Tibial nerve (tissue), 4 donors: ENCODE measurements at places on chromosomes 3 and 15. TPM values are rescaled to one million over a fixed set of nuclear protein-coding genes. Genes with fewer than 3 reads are reported as not detected.

The HHATL gene
- total RNA-seq = not detected

The PLA1A gene
- total RNA-seq = 3.9 TPM

The SPTBN5 gene
- 16.5 TPM for total RNA-seq

The SPINK8 gene
- total RNA-seq = not detected

The TMEM207 gene
- not detected for total RNA-seq

The CLDN1 gene
- total RNA-seq = 74.7 TPM

The ENTPD3 gene
- 0.42 TPM for total RNA-seq

The BNC1 gene
- total RNA-seq = not detected

DNA sequence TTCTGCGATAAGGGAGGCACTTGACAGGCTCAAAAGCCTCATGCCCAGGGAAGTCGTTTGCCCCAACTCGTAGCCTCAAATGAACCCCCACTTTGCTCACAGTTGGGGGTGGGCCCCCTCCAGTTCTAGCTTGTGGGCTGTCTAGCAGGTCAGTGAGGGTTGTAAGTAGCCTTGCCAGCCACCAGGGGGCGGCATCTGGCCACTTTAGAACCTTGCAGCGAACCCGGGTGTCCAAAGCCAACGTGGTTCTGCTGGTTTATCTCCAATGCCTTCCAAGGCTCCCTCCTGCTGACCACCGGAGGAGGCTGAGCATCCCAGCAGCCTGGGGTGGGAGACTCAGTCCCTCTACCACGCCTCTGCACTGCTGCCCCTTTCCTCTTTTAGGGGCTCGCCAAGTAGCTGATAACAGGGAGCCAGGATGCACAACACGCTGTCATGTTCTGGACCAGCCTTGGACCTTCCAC is 9.2 kb upstream of the RBSN start:
- no peak overlapping the region for H3K4me3 ChIP-seq
- no peaks in the 10 kb centered on the region for H3K27me3 ChIP-seq
- no peaks in the 10 kb centered on the region for H3K36me3 ChIP-seq
- DNase-seq = no peak
- H3K27ac ChIP-seq = no peak overlapping the region
- no peaks in the 10 kb centered on the region for H3K4me1 ChIP-seq

GRCh38 chr3:111605493-111605892 is 10.3 kb upstream of the ZBED2 start:
- H3K4me3 ChIP-seq = no peak overlapping the region
- H3K36me3 ChIP-seq = no peaks in the 10 kb centered on the region
- no peaks in the 10 kb centered on the region for H3K27me3 ChIP-seq
- DNase-seq = no peak
- no peaks in the 10 kb centered on the region for H3K4me1 ChIP-seq
- H3K27ac ChIP-seq = no peak overlapping the region

- H3K27ac ChIP-seq = no peak overlapping the region
- no peak for DNase-seq
- no peak overlapping the region for H3K4me3 ChIP-seq
- no peaks in the 10 kb centered on the region for H3K27me3 ChIP-seq
- H3K36me3 ChIP-seq = no peaks in the 10 kb centered on the region
Measured at GRCh38 chr15:60340207-60340921, 57.4 kb downstream of the ANXA2 start.

DNA sequence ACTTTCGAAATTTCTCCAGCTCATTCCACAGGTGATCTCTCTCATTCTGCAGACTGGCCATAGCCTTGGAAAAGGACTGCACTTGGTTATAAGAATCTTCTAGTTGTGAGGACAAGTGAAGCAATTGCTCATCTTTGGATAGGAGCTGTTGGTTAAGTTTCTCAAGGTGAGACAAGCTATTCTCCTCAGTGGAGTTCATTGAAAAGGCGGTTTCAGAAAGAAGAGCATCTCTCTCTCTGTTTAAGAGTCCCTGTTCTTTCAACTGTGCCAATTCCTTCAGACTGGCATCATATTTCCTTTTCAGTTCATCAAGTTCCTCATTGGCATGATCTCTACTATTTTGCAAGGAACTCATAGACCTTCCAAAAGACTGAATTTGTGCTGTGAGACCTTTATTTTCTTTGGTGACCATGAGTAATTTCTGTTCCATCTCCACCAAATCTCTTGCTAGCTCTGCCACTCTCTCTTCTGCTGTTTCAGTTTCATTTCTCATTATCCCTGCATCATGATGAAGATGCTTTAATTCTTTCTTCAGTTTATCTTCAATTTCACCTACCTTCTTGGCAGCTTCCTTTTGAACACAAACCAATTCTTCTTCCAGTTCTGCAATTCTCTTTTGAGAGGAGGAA is 30.2 kb upstream of the HCLS1 start:
- no peaks in the 10 kb centered on the region for H3K27me3 ChIP-seq
- no peaks in the 10 kb centered on the region for H3K36me3 ChIP-seq
- H3K4me1 ChIP-seq = peaks cover 1% of the 10 kb centered on the region
- no peak overlapping the region for H3K27ac ChIP-seq

GRCh38 chr3:29693863-29694262 is 413.0 kb downstream of the RBMS3 start:
- H3K36me3 ChIP-seq = no peaks in the 10 kb centered on the region
- H3K4me1 ChIP-seq = no peaks in the 10 kb centered on the region
- DNase-seq = no peak
- peak overlapping the region; percentile 82 for H3K27ac ChIP-seq

GRCh38 chr3:77513542-77513941 is 473.6 kb downstream of the ROBO2 start:
- no peaks in the 10 kb centered on the region for H3K27me3 ChIP-seq
- no peaks in the 10 kb centered on the region for H3K36me3 ChIP-seq
- H3K4me1 ChIP-seq = no peaks in the 10 kb centered on the region

DNA sequence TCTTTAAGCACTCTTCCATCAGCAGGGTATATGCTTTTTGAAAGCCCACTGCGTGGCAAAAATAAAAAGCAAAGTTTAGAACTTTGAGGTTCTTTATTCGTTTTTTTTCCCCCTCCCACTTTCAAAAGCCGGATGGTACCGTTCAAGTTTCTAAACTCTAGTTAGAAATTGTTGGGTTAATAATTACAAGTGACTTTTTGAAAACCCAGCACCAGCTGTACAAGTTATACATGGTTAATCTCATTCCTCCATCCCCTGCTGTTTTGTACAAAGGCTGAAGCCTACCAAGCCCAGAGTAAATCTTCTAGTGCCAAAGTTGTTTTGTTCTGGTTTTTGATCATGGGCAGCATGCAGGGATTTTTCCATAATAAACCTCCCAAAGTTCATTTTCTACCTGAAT is 48.6 kb downstream of the WDR72 start:
- DNase-seq = no peak
- H3K36me3 ChIP-seq = no peaks in the 10 kb centered on the region
- H3K4me3 ChIP-seq = no peak overlapping the region
- no peaks in the 10 kb centered on the region for H3K27me3 ChIP-seq
- no peaks in the 10 kb centered on the region for H3K4me1 ChIP-seq

- no peak overlapping the region for H3K27ac ChIP-seq
- H3K36me3 ChIP-seq = no peaks in the 10 kb centered on the region
- H3K4me3 ChIP-seq = no peak overlapping the region
- no peaks in the 10 kb centered on the region for H3K4me1 ChIP-seq
- DNase-seq = no peak
Measured at GRCh38 chr3:175410251-175410650, 551.1 kb downstream of the NAALADL2 start.

GRCh38 chr15:85047271-85047948 is 65.8 kb downstream of the PDE8A start:
- no peaks in the 10 kb centered on the region for H3K27me3 ChIP-seq
- peak overlapping the region; percentile 28 for H3K27ac ChIP-seq
- no peak for DNase-seq
- H3K36me3 ChIP-seq = no peaks in the 10 kb centered on the region
- H3K4me1 ChIP-seq = peaks cover 11% of the 10 kb centered on the region

DNA sequence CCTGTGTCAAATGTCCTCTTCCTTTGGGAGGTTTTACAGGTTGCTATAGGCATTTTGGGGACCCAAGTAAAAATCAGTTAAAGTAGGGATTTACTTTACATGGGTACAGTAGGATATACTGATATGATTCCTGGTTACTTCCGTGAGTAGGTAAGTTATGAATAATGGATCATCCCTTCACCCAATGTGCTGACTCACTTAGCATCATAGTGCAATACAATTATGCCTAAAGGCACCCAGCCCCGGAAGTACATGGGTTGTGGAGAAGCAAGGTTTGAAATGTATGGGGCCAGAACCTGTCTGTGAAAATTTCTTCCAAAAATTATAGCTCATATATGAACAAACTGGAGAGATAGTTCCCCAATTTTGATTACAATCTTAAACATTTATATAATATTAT is 64.0 kb downstream of the GLB1 start:
- no peaks in the 10 kb centered on the region for H3K4me1 ChIP-seq
- no peak overlapping the region for H3K27ac ChIP-seq
- H3K27me3 ChIP-seq = no peaks in the 10 kb centered on the region
- no peak for DNase-seq
- H3K4me3 ChIP-seq = no peak overlapping the region

DNA sequence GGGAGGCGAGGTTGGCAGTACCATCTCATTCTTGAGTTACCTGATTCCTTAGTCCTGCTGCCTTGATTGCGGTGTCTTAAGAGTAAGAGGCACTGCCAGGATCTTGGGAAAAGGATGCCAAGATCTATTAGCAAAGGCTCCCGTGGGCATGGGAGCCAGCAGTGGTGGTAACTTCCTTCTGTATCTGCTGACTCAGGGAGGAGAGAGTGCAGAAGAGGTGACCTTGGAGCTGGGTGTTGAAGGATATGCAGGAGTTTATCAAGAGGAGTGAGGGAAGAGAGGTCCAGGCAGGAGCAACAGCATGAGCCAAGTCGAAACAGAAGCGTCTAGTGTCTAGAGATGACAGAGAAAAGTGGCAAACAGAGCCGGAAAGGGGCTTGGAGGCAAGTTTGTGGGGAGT is 4.5 kb downstream of the MESP2 start:
- no peak overlapping the region for H3K4me3 ChIP-seq
- peaks cover 11% of the 10 kb centered on the region for H3K36me3 ChIP-seq
- peaks cover 11% of the 10 kb centered on the region for H3K4me1 ChIP-seq
- H3K27ac ChIP-seq = no peak overlapping the region

- no peaks in the 10 kb centered on the region for H3K27me3 ChIP-seq
- no peaks in the 10 kb centered on the region for H3K4me1 ChIP-seq
- H3K36me3 ChIP-seq = no peaks in the 10 kb centered on the region
Measured at GRCh38 chr3:57383406-57383805, 90.9 kb upstream of the ASB14 start.
